ENCODE measurements at places on chromosomes 2 and 18. TPM values are rescaled to one million over a fixed set of nuclear protein-coding genes. Genes with fewer than 3 reads are reported as not detected.

DNA sequence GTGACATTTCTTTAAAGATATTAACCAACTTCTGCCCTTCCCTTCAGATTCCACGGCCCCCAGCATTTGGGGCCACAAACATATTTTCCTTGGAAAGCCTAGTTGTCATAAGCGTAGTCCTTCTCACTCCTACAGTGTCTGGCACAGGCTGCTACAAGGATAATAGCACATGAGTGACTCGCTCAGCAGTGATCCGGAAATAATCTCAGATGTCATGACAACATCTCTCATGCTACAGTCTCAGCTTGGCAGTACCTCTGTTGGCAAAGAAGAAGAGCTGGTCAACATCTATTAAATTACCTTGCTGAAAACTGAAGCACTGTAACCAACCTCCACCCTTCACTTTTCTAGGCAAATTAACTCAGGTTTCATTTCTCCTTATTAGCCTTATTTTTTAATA is 351.7 kb downstream of the RAD51AP2 start:
- peaks cover 5% of the 10 kb centered on the region for H3K4me1 ChIP-seq
- H3K27me3 ChIP-seq: no peaks in the 10 kb centered on the region
- no peak overlapping the region for H3K4me3 ChIP-seq
- no peak overlapping the region for H3K27ac ChIP-seq
- no peak for DNase-seq

GRCh38 chr2:66925128-66925527 is 472.0 kb upstream of the ETAA1 start:
- no peak overlapping the region for H3K4me3 ChIP-seq
- H3K27me3 ChIP-seq: no peaks in the 10 kb centered on the region
- H3K36me3 ChIP-seq: no peaks in the 10 kb centered on the region
- no peaks in the 10 kb centered on the region for H3K4me1 ChIP-seq
- no peak for DNase-seq

GRCh38 chr2:68807821-68808266 is 63.4 kb downstream of the BMP10 start:
- H3K4me1 ChIP-seq: no peaks in the 10 kb centered on the region
- no peaks in the 10 kb centered on the region for H3K36me3 ChIP-seq
- H3K27me3 ChIP-seq: no peaks in the 10 kb centered on the region
- no peak overlapping the region for H3K27ac ChIP-seq

DNA sequence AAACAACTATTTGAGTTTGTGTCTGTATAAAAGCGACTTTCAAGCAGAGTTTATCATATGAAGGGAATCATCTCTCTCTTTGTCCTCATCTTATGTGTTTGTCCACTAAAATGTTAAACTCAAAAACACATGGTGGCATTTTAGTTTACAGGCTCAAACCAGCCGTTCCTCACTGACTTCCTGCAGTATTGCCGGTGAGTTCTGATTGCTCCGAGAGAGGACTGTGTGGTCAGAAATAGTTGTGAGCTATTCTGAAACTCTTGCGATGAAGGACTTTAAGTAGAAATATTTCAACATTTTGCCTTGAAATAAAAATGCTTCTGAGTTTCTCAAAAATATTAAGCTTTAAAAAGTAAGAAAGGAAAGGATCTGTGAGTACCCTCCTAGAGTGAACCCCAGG is 163.2 kb upstream of the CAVIN2 start:
- H3K4me1 ChIP-seq: no peaks in the 10 kb centered on the region
- H3K4me3 ChIP-seq: no peak overlapping the region
- H3K36me3 ChIP-seq: no peaks in the 10 kb centered on the region
- H3K27me3 ChIP-seq: no peaks in the 10 kb centered on the region

The CHST9 gene
- polyA plus RNA-seq: 16.8 TPM

The TUBA3D gene
- 0.27 TPM for polyA plus RNA-seq

GRCh38 chr2:148876595-148877402 is 1.8 kb downstream of the KIF5C start:
- peak overlapping the region; percentile 92 for H3K4me3 ChIP-seq
- no peak overlapping the region for H3K27ac ChIP-seq
- peaks cover 6% of the 10 kb centered on the region for H3K27me3 ChIP-seq
- H3K4me1 ChIP-seq: peaks cover 5% of the 10 kb centered on the region
- H3K36me3 ChIP-seq: 0 out of 2 replicates have a peak, but pooled peaks cover 4% of the 10 kb centered on the region

GRCh38 chr2:169767243-169767888 is 31.3 kb upstream of the SSB start:
- no peaks in the 10 kb centered on the region for H3K36me3 ChIP-seq
- H3K4me1 ChIP-seq: peaks cover 3% of the 10 kb centered on the region
- no peak overlapping the region for H3K27ac ChIP-seq
- peak; percentile 87 for DNase-seq
- H3K4me3 ChIP-seq: no peak overlapping the region

GRCh38 chr2:200679535-200679934 is 93.7 kb downstream of the AOX1 start:
- H3K4me3 ChIP-seq: no peak overlapping the region
- H3K4me1 ChIP-seq: no peaks in the 10 kb centered on the region
- no peak overlapping the region for H3K27ac ChIP-seq

The TMEM247 gene
- not detected for polyA plus RNA-seq

- DNase-seq: no peak
- H3K4me1 ChIP-seq: no peaks in the 10 kb centered on the region
- no peaks in the 10 kb centered on the region for H3K27me3 ChIP-seq
- no peak overlapping the region for H3K27ac ChIP-seq
- H3K36me3 ChIP-seq: no peaks in the 10 kb centered on the region
Measured at GRCh38 chr2:19829672-19830071, 72.1 kb downstream of the TTC32 start.

The PIAS2 gene
- 30.3 TPM for polyA plus RNA-seq

DNA sequence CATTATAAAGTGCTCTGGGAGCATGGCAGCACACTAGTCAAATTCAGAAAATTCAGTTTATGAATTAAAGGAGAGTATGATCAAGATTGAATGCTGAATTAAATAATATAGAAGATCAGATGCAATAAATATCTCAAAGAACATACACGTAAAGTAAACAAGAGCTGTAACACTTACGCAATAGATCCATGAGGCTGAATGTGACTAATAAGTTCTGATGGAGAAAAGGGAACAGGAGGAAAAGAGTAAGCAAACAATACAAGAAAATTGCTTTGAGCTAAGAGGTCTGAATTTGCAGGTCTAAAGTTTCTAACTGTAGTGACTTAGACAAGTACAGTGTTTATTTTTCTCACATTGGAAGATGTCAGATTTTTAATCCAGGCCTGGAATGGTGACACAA is 646.7 kb upstream of the ZNF804A start:
- no peak overlapping the region for H3K4me3 ChIP-seq
- DNase-seq: no peak
- no peak overlapping the region for H3K27ac ChIP-seq
- no peaks in the 10 kb centered on the region for H3K27me3 ChIP-seq

DNA sequence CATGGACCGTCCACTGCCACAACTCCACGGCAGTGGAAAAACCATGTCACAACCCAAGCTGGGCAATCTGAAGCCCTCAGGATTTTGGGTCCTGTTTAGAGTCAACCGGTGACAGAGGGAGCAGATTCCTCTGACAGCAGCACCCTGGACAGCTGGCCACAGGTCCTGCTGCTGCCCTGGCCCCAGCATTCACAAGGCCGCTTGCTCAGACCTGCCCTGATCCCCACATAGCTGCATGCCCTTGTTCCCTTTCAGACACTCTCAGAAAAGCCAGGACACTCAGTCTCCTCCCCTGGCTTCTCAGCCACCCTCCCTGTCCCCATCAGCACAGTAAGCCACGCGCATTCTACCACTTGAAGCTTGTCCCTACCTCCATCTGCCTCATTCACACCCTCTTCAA is 1.6 kb downstream of the COPS9 start:
- no peaks in the 10 kb centered on the region for H3K27me3 ChIP-seq
- H3K4me1 ChIP-seq: peaks cover 3% of the 10 kb centered on the region
- peaks cover 31% of the 10 kb centered on the region for H3K36me3 ChIP-seq
- no peak for DNase-seq
- H3K27ac ChIP-seq: no peak overlapping the region

The DUSP19 gene
- 1.9 TPM for polyA plus RNA-seq

DNA sequence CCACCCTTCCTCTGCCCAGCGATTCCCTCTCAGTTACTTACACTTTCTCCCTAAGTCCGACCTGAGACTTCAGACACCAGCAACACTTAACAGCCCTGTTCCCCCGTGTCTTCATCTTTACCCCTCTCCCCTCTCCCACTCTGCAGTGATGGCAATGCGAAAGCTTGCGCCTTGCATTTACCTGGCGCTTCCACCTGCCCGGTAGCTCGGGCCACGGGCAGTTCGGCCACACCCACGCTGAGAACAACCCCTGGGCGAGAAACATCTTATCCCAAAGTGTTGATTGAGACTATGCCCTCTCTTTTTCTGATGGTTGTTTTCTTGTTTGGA is 558 bp downstream of the DNAJC10 start:
- no peak for DNase-seq
- H3K4me3 ChIP-seq: peak overlapping the region; percentile 88
- peaks cover 12% of the 10 kb centered on the region for H3K4me1 ChIP-seq
- peak overlapping the region; percentile 92 for H3K27ac ChIP-seq
- H3K27me3 ChIP-seq: no peaks in the 10 kb centered on the region
- H3K36me3 ChIP-seq: peaks cover 10% of the 10 kb centered on the region

- no peak for DNase-seq
- H3K27me3 ChIP-seq: no peaks in the 10 kb centered on the region
- no peak overlapping the region for H3K4me3 ChIP-seq
- H3K36me3 ChIP-seq: no peaks in the 10 kb centered on the region
Measured at GRCh38 chr2:125698280-125698679, 957.7 kb upstream of the GYPC start.

The TFPI gene
- polyA plus RNA-seq: 2.2 TPM

DNA sequence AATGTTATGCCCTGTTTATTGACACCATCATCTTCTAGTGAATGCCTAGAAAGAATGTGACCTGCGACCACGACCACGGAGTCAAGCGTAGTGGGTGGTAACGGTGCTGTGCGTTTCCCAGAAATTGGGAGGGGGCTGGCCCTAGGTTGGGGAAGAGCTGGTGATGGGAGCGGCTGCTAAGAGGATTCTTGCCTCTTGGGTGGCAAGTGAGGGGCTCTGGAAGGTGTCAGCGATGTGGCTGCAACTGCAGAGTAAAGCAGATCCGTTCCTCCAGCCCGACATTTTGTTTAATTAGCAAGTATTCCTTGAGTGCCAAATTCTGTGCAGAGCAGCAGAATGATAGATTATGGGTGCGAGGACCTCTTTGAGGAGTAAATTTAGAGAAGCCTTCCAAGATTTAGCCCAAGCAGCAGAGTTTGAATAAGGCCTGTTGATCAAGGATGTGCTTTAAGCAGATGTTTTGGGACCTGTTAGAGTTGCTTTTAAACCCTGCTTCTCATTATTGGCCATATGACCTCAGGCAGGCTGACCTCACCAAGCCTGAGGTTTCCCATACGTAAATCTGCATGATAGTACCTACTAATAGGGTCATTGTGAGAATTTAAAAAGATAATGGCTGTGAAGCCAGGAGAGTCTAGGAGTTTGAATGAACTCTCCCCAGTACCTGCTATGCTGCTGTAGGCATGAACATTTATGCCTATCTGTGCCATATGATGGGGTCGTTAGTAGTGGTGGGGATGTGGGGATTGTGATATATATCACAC is 287.7 kb downstream of the PTGR3 start:
- no peaks in the 10 kb centered on the region for H3K36me3 ChIP-seq
- no peaks in the 10 kb centered on the region for H3K27me3 ChIP-seq
- peaks cover 48% of the 10 kb centered on the region for H3K4me1 ChIP-seq
- peak; percentile 75 for DNase-seq
- peak overlapping the region; percentile 6 for H3K4me3 ChIP-seq

GRCh38 chr18:22475426-22476100 is 57.8 kb upstream of the CTAGE1 start:
- no peaks in the 10 kb centered on the region for H3K27me3 ChIP-seq
- no peaks in the 10 kb centered on the region for H3K36me3 ChIP-seq
- H3K27ac ChIP-seq: no peak overlapping the region
